IMR-90 (cell line): ENCODE measurements at places on chromosomes 4 and X. TPM values are rescaled to one million over a fixed set of nuclear protein-coding genes. Genes with fewer than 3 reads are reported as not detected.

DNA sequence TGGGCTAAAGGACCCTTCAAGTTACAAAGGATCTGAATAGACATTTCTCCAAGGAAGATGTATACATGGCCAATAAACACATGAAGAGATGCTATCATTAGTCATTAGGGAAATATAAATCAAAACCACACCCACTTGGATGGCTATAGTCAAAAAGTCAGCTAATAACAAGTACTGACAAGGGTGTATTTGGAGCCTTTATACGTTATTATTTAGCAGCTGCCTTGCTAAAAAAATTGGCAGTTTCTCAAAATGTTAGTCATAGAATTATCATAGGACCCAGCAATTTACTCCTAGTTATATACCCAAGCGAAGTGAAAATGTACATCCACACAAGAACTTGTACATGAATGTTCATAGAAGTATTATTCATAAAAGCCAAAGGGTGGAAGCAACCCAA, 112.7 kb upstream of the DUSP21 start:
- peak; percentile 20 for DNase-seq

DNA sequence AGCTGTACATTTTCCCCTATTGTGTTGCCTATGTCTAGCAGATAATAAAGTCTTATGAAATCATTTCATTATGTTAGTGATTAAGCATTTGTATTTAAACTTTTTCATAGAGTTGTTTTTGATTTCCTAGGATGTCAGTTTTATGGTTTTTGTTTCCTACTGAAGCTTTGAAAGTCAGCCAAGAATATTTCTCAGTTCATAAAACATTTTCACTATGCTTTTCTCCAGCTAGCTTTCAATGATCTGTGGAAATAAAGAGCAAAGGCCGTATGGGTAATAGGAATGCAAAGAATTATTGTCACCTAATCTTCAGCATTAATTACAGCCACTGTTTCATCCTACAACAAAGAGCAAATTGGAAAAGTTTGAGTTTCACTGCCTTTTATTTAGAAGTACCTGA, 145.7 kb upstream of the NUDT6 start:
- no peak for DNase-seq

DNA sequence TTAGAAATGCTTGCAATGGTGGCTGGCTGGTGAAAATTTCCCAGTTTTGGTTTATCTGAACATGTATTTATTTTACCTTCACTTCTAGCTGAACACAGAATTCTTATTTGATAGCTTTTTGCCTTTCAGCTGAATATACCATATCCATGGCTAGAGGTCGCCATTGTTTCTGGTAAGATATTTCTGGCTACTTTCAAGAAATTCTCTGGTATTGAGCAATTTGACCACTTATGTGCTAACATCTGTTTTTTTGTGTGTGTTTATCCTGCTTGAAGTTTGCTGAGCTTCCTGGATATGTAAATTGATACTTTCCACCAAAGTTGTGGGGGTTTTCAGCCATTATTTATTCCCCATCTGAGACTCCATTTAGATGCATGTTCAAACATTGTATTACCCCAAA, 75.4 kb downstream of the FBXW7 start:
- DNase-seq = peak; percentile 78

DNA sequence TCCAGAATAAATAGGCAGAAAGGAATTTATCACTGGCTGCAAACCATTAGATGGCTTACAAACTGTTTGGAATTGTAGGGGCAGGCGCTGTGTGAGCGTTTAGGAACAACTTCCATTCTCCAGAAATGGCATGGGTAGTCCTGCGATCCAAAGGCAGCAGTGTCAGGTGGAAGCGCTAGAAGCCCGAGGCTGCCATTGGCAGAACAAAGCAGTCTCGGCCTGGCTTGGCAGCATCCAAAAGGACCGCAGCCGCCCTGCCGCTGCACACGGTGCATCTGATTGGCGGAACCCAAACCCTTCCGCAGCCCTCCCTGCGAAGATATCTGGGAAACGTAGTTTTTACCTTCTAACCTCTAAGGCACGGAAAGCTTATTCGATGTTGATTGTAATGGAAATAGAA, 23.6 kb upstream of the YTHDC1 start:
- peak; percentile 67 for DNase-seq

PTCHD1 gene
- not detected in 2 replicates for total RNA-seq

DNA sequence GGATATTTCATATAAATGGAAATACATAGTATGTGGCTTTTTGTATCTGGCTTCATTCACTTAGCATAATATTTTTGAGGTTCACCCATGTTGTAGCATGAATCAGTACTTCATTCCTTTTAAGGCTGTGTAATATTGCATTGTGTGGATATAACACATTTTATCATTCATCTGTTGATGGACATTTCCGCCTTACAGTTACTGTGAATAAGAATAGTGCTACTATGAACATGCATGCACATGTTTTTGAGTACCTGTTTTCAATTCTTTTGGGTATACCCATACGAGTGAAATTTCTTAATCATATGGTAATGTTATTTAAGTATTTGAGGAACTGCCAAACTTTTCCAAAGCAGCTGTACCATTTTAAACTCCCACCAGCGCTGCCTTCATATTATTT, 539.6 kb upstream of the DIPK2B start:
- DNase-seq = no peak

CDKN2AIP gene
- 16.4 and 16.8 TPM in 2 replicates for total RNA-seq

DNA sequence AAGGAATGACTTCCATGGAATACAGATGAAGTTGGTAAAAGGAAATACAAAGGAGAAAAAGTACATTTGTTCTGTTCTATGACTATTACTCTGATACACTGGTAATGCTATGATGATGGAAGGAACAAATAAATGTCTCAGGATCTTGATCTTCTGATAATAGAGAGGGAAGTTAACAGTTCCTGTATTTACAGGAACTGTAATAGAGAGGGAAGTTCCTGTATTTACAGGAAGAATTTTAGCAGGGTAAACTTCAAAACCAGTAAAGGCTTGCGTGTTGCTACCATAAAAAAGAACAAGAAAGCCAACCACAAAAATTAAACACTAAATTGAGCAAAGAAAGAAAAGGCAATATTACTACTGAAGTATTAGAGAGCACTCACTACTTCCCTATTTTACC, 91.7 kb upstream of the HPGD start:
- DNase-seq = no peak

GRCh38 chr4:74878323-74878722, 54.6 kb upstream of the PARM1 start:
- DNase-seq = no peak

DNA sequence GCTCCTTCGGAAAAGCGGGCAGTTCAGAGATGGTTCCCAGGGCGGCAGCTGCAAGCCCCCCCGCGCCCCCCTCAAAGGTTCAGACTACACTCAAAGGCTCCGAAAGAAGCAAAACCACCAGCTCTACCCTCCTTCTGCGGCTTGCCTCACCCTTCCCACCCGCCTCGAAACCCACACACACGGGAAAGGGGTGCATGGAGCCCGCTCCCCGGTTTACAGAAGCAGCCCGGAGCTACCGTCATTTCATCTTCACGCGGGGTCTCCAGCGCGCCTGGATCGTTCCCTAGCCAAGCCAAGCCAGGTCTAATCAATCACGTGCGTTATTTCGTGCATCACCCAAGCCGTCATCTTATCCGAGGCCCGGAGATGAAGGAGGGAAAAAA, 1.2 kb downstream of the NLGN4X start:
- no peak for DNase-seq

DNA sequence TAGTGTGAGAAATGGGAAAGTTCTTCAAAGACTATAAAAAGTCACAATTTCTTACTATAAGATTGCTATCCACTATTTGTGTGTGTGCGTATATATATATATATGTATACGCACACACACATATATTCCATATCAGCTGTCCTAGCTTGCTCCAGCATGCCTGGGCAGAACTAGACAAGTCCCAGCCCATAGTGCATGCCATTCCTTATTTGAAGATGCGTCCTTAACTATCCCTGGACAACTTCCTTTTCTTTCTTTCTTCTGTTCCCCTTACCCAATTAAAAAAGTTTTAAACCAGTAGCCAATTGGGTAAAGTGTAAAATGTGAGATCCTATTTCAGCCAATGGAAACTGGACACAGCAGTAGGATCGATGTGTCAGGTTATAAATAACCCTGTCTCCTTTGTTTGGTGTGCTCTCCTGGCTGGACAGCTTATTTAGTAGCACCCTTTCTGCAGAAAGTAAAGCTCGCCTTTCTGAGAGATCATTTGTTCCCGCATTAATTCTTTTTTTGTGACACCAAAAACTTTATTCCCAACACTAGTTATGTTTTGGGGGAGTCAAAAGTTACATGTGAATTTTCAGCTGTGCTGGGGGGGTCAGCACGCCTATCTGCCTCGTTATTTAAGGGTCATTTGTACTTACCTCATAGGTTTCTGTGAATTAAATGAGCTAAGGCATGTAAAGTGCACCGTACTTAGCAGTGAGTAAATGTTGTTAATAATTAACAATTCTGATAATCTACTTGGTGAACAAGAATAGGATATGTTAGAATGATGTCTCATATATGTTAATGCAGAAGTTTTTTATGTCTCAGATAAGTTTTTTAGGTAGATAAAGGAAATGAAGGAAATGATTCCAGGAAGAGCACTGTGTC, 40.9 kb downstream of the KDM6A start:
- DNase-seq = no peak

ZNF41 gene
- total RNA-seq = 7.8 and 8.1 TPM in 2 replicates

NAAA gene
- total RNA-seq = 15.8 and 17.6 TPM in 2 replicates

OPHN1 gene
- total RNA-seq = 12.5 and 13.1 TPM in 2 replicates

- DNase-seq = no peak
These were observed 86.2 kb downstream of the IRF2 start for GRCh38 chr4:184388106-184388505.

DNA sequence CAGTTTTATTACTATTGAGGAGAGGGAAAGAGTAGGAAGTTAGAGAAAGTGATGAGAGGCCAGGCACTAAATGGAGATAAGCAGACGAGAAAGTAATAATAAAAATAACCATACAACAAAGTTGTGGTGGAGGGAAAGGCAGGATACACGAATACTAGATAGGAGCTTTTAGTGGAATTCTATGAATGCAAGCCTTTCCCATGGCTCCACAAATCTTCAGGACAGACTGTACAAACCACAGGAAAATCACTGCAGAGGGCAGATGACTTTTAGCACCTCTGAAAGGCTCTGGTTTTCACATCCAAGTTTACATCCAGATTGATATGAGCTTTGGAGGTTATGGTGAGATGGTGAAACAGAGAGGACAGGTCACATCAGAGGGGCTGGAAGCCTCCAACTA, 41.5 kb downstream of the TNIP3 start:
- no peak for DNase-seq

DNA sequence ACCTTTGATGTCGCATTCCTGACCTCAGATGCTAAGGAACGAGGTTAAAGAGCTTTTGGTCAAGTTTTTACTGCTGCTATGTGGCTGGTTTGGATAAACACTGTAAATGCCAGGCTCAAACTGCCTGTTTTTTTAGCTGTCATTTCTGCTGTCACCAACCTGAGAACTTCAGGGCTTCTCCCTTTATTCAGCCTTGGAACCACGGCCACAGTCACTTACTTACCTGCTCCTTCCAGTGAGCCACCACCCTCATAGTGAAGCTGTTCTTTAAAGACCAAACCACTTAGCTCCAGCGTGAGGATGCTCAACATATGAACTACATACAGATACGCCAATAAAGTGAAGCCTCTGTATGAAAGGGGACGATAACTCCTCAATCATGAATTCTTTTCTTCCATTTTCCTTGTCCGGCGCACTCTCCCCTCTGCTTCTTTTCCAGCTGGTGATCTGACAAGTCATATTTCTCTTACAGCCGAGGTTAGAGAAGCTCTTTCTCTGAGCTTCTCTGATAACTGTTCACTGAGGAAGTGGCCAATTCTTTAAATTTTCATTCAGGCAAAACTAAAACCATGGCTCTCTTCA, 152.8 kb upstream of the ANK2 start:
- no peak for DNase-seq

DNA sequence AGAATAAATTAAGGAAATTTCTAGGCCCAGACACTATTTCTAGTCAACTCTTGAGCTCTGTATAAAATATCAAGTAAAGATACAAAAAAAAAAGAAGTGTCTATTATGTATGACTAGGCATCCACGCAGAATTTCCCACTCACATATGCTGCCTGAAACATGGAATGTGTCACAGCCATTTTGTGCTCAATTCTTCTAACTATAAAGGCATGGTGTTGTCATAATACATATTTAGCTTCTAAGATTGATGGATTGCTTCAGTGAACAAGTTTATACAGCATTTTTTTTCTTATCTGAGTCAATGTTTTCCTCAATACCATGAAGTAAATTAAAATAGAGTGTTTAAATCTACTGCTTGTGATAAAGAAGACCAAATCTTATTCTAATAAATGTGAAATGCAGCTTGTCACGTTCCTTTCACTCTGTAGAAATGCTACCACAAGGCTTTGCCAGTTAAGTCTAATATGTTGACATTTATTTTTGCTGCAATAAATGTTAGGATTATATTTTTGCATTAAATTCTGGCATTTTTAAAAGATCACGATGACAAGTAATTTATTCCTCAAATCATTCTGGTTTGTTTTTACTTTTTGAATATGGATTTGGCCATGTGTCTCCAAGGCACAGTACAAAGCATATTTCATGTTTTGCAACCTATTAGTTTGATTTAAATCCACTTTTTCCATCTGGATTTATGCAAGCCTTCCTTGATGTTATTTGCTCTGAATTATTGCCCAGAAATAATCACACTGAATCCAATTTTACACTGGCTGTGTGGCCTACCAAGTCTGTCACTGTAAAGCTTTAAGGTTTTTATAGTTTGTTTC, 1829.0 kb upstream of the PCDH7 start:
- DNase-seq = no peak

GAGE12E gene
- not detected in 2 replicates for total RNA-seq

PNCK gene
- 0.18 TPM in 1 of 2 replicates, not detected in the other for total RNA-seq

GRCh38 chr4:187016101-187016500, 292.4 kb upstream of the FAT1 start:
- DNase-seq = no peak

GRCh38 chr4:5573965-5574364, 134.4 kb downstream of the EVC2 start:
- DNase-seq = no peak

DNA sequence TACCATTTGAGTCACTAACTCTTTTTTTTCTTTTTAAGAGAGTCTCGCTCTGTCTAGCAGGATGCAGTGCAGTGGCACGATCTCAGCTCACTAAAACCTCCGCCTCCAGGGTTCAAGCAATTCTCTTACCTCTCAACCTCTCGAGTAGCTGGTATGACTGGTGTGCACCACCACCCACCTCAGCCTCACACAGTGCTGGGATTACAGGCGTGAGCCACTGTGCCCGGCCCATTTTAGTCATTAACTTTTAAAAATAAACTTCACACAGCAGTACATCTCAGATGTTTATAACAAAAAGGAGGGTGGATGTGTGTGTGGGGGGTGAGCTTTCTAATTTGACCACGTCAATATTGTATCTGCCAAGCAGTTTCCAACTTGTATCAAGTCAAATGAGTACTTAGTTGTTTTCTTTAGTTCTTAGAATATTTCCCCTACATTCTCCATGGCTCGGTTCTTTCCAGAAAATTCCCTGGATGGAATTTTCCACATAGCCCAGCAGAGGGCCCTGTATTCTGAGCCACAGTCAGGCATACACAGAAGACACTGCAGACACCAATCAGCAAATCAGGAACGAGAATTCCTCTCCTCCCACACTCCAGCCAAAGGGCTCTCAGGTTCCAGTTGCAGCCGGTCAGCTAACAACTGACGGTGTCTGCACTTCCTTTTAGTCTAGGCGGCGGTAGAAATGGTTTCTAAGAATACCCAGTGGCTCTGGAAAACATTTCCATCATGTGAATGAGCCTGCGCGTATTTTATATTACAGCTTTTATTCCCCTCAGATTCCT, 20.1 kb upstream of the ARAF start:
- peak; percentile 92 for DNase-seq

LRCH2 gene
- total RNA-seq = 4.3 and 8.1 TPM in 2 replicates
